Activated naive CD8-positive, alpha-beta T cell treated with anti-CD3 and anti-CD28 coated beads, Interleukin-2, amount 10 ng/mL, durations not matched to agents 7 days and 5 days (primary cell): ENCODE measurements at places on chromosomes 4 and X.

DNA sequence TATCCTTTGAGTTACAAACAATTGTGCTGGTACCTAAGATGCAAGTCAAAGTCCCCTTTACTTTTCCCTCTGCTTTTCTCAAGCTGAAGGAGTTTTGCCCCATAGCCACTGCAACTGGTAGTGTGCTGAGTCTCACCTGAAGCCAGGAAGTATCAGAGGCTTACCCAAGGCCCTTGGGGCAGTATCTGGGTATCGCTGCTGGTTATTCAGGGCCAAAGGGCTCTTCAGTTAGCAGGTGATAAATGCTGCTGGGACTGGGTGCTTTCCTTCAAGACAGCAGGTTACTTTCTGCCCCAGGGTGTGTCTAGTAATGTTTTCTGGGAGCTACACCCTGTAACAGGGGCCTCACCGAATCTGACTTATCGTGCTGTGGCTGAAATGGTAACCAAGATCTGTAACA, 90.4 kb upstream of the SLC6A14 start:
- DNase-seq = no peak

DNA sequence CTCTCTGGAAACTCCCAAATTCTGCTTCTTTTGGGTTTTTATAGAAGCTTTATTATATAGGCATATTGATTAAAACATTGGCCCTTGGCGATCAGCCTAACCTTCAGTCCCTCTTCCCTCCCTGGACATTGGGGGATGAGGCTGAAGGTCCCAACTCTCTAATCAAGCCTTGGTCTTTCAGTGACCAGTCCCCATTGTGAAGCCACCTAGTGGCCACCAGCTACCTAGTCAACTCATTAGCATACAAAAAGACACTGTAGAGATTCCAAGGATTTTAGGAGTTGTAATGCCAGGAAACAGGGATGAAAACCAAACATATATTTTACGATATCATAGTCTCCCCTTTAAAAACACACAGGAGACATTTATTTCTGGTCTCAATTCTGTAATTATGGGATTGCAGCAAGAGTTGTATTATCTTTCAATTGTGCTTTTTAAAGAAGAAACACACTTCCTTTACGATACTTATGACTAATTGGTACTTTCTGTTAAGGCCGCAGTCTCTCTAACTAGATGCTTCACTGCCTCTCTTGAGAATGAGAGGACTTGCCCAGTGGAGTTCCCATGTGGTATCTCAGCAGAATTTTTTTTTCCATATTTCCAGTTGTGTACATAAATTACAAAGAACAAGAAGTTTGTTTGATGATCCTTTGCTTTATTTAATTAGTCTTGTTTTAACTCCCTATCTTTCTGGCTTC, 58.2 kb downstream of the WDR17 start:
- no peak for DNase-seq

DNA sequence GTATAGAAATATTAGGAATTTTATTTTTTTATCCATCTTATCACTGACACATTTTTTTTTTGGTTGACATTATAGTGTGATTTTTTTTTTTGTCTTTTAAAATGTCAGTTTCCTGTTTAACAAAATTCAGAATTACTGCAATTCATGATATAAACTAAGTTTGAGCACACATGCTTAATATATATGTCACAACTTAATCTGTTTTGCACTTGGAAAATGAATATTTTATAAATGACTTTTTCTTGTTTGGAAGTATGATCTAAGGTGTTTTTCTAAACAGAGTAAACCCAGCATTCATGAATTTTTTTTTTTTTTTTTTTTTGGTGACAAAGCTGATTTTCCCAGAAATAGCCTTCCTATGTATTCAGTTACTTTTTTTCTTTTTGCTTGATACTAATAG, 2.4 kb downstream of the SMARCA5 start:
- no peak for DNase-seq

- no peak for DNase-seq
Measured at GRCh38 chr4:112170451-112170993, 25.3 kb downstream of the FAM241A start.

DNA sequence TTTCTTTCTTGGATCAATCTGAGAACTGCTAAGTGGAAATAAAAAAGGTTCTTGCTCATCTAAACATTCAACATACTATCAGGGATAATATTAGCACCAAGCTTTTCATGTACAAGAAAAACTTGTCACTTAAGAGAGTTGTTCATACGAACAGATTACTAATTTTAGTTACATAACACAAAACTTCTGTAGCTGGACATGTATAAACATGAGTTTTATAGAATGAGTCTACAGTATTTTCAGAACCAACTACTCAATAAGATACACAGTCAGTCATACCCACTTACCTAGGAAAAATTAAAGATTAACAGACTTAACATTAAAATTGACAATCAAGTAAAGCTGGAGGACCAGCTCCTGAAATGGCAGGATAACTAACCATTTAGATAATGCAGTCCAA, 540.1 kb upstream of the FAM241A start:
- no peak for DNase-seq

DNA sequence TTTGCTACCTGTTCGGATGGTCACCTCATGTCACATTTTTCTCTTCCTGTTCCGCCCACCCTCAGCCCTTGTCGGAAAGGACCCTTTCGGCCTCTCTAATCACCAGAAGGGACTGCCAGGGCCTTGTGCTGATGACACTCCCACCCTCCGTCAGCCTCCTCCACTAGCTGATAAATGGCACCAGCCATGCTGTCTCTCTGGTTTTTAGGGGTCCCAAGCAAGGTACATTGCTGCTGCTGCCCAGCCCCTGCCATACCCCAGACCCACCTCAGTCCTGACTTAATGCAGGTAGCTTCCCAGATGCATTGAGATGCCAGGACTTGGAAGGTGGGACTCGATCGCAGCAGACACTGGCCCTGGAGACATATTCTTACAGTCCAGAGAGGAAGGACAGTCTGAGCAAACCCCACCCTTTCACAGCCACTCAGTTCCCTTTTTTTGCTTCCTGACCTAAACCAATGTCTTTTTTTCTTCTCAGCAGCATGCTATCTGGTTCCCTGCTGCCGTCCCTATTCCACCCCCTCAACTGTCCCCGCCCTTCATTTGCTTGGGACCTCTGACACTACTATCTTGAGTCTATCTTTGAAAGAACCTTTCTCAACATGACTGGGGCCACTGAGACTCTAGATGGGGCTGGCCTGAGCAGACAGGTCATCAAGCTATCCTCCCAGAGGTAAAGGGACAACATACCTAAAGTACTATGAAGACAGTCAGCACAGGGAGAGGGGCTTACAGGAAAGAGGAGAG, at the start of gene BTK:
Gene BTK, minus strand, starts transcription at position 397 of the 747 bp plus-strand sequence. CDS start 10,907 bp downstream, outside the sequence.
- DNase-seq = no peak

- no peak for DNase-seq
Measured at GRCh38 chrX:148426467-148426866, 74.0 kb upstream of the AFF2 start.

DNA sequence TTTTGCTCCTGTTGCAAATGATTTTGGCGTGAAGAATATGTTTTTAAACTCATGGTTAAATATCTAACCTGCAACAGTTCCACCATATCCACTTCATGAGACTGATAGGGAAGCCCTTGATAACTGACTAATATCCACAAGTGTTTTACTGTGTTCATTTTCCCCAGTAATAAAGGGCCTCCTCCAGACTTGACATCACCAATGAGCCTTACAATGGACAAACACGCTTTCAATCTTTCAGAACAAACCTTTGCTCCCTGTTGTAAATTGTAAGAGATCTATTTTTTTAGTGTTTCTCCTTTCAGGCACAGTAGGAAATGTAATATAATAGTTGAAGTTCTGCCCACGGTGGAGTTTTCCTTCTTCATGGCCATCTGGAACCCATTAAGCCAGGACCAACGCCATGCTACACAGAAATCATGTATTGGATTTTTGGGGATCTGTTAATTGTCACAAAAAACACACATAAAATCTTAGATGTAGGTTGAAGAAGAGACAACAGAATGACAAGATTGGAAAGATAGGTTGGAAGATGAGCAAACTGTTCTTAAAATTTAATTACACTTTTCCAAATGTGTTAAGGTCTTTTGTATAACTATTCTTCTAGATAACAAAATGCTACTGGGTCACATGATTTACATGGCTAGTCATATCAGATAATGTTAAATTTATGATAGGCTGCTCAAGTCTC, 1030.1 kb downstream of the FSTL5 start:
- no peak for DNase-seq

DNA sequence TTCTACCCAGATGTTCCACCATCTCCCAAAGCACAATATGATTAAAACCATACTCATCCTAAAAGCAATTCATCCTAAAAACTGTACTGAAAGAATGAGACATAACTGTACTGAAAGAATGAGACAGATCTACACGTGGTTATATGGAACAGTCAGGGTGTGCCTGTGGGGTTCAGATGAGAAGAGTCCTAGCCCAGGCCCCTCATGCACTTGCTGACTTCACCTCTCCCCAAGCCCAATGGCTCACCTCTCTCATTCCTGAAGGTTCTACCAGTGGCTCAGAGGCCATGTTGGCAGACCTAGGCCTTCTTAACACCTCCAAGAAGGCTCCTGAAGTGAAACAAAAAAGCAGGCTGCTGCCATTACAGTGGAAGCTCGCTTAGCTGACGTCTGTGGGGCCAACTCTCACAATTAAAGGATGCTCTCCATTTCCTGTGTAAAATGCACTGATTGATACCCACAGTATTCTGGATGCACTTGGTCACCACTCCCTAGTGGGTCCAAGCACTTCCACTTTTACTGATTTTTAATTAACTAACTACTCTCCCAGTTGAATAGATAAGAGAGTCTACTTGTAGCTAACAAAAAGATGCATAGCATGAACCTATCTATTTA, 3.8 kb downstream of the PLAC1 start:
- no peak for DNase-seq

DNA sequence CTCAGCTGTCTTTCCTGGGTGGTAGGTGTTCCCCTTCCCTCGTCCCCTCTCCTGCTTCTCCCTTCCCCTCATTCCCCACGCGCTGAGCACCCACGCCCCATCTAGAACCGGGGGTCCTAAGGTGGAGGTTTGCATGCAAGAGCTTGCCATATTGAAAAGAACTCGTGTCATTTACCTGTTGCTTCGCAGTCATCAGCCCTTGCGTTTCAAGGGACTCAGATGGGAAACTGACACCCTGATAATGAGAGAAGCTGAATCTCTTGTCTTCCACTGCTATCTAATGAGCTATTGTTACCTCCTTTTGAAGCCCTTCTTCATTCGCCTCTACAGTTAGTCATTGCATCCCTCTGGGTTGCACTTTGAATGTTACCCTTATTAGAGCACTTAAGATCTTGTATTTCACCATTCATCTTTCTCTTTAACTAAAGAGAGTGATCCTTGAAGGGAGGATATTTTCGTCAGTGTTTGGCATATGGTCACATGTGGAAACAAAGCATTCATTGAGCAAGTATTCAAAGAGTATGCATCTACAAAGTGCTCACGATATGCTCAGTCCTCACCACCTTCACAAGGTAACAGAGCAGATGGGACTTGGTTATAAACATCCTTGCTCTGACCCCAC, 25.7 kb downstream of the ARL9 start:
- no peak for DNase-seq

DNA sequence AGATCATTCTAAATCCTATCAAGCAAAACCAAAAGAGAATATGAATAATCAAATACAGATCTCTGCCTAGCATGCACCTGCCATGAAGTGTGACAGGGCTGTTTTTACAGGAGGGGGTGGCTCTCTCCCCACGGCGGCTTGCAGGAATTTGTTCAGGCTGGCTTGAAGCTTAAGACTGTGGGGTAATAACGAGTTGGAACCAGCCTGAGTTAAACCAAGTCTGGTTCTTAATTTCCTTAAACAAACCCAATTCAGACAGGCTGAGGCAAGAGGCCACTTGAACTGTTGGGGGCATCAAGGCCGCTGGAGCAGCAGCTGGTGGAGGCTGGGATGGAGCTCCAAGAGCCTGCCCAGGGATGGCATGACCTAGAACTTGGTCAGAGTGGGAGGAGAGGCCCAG, 45.1 kb upstream of the LGI2 start:
- no peak for DNase-seq

DNA sequence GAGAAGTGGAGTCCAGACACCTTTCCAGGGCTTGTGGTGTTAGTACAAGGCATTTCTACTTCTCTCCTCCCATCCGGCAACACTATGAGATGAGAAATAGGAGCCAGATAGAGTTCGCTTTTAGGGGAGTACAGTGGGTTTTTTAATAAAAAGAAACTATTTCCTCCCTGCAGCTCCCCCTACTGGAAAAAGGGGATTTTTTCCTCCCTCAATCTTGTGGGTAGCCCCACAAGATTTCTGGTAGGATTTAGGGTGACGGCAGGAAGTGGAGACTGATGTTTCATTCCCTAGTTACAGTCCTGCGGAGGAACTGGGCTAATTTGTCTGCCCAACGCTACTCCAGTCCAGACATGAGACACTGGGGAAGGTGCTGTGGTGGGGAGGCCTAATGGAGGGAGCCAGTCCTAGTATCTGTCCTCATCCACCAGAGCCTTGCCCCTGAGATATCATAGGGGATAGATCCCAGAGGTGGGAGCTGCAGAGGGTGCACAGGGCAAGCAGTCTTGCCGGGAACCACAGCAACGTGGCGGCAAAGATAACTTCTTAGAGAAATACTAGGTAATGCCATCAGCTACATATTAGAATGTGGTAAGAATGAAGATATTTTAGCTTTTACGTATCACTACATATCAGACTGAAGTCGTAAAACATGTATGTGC, 45.5 kb upstream of the PRKG2 start:
- no peak for DNase-seq

- DNase-seq = no peak
Measured at GRCh38 chr4:12957108-12957507, 527.0 kb downstream of the RAB28 start.

DNA sequence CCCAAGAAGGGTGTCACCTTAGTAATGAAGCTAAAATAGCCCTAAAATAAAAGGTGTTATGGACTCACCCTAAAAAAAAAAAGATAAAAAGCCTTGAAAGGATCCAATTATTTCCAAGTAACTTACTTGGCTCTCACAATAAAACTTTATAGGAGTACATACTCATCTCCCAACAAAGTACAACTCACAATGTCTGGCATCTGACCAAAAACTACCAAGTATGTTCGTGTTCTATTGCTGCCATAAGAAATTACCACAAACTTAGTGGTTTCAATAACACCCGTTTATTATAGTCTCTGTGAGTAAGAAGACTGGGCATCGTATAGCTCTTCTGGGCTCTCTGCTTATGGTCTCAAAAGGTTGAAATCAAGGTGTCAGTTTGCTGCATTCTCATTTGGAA, 51.0 kb downstream of the BEX1 start:
- DNase-seq = no peak

- DNase-seq = no peak
Measured at GRCh38 chrX:151397741-151398070, 700 bp downstream of the VMA21 start.

- no peak for DNase-seq
Measured at GRCh38 chrX:17470136-17470535, 95.1 kb downstream of the NHS start.

- no peak for DNase-seq
Measured at GRCh38 chr4:4818415-4819212, 40.9 kb upstream of the MSX1 start.

DNA sequence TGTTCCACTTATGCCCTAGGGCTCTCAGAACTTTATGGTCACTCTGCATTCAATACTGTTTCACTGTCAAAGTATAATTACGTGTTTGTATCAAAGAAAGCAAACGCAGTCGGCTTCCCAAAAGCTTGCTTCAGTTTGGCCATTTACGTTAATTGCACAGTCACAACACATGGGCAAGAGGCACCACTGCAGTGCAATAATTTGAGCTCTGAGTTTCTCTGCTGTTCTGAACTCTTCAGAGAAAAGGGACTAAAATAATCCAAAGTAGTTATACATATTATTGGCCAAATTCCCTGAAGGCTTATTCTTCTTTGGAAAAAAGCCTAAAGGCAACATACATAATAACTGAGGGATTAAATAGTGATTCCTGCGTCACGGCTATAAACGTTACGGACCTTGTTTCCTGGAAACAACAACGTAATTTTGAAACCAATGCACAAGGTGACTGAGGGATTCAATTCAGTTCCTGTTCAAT, 51.3 kb downstream of the RNF150 start:
- no peak for DNase-seq
